ENCODE measurements at places on chromosomes 16 and 17.

- no peak for DNase-seq
Measured at GRCh38 chr16:88610080-88610479, 28.3 kb upstream of the IL17C start.

GRCh38 chr16:61684541-61684940 is 351.7 kb downstream of the CDH8 start:
- DNase-seq: no peak

DNA sequence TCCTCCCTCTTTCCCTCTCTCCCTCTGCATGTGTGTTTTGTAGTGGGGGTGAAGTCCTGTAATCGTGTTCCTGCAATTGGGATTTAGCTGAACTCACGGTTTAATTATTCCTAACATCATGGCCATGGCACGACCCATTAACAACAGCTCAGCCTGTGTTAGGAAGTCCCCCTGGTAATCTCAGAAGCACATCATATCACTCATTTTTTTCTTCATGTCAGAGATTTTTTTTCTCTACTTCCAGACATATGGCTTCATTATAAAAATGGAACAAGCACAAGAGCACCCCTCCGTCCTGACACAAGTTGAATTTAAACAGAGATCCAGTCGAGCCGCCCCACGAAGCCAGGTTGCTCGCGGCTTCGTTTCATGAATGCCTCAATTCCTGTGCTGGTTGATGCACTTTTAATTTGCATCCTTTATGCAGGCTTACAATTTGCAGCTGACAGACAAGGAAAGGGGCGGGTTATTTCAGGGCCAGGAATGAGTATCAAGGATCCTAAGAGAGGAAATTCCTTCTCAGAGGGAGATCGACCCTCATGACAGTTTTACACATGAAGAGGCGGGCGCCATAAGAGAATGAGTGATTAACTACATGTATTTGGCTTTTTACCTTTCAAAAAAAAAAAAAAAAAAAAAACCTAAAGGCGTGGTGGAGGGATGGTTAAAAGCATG is 192.9 kb downstream of the MAF start:
- DNase-seq: no peak

- no peak for DNase-seq
Measured at GRCh38 chr16:85733155-85733838, 17.6 kb downstream of the C16orf74 start.

GRCh38 chr17:56867948-56868376 is 34.0 kb downstream of the DGKE start:
- no peak for DNase-seq

DNA sequence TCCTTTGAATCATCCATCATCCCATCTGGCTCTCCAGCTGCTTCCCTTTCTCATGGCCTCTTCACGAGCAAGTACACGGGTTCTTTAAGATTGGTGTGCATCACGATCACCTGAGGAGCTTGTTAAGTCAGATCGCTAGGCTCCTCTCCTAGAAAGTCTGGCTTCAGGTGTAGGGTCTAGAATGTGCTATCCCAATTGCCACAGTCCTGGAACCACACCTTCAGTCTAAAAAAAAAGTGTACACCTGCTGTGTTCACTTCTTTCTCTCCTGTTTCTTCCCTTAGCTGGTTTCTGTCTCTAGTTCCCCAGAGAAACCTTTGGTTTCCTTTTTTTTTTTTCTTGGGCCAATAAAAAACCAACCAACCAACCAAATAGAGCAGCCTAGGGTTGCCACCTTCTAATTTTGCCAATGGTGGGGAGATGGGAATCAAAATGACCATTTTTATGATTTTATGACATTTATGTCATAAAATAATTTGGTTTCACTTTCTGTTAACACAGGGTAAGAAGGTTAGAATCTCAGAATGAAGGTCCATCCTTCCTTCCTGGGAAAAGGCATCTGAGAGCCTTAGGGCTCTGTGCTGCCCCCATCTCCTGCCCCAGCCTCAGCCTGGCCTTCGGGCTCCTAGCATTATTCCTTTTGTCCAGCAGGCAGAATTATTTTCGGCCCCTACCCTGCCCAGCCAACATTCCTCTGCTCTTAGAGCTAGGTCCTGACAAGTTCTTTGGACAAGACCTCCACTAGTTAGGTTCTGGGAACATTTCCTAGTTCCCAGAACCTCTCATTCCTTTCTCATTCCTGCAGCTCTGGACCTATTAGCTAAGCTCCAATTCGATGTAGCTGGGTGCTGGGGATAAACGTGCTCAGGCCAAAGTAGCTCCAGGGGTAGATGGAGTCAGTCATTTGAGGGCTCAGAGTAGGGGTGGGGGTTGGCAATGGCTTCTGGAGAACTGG is 1.9 kb upstream of the GGT6 start:
- no peak for DNase-seq

DNA sequence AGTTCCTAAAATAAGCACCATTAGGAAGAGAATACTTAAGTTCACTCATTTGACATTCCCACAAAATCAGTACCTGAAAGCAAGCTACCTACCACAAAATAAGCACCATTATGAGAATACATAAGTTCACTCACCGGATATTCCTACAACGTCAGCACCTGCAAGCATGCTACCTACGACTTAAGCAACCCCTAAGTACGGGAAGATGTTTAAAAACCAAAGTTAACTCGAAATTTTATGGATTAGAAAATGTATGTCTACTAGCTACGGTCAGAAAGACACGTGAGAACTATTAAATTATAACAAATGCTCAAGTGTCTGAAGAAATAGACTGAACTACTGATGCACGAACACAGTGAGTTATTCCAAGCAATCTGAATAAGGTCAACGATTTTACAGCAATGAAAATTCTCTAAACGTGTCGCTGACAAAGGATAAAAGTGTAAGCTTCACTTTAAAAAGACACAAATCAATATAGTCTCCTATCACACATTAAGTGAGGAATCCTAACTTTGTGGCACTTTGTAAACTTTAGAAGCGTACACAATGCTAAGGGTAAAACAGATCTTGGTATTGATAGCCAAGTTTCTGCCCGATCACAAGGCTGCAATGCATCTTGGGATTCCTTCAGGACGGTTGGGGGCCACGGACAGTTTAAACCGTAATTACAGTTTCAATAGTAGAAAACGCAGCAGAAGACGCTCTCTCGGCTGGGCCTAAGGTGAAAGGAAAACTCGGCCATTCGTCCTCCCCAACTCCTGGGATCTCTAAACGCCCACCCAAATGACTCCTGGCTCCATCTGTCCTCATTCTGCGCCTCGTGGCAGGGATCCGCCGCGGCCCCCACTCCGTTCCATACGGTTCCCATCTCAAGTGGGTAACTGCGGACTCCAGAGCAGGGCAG is 1.3 kb downstream of the GSPT1 start:
- peak; percentile 40 for DNase-seq

- no peak for DNase-seq
Measured at GRCh38 chr16:87229230-87230188, 87.7 kb downstream of the C16orf95 start.

- peak; percentile 44 for DNase-seq
Measured at GRCh38 chr17:59165933-59166342, 10.4 kb downstream of the PRR11 start.

DNA sequence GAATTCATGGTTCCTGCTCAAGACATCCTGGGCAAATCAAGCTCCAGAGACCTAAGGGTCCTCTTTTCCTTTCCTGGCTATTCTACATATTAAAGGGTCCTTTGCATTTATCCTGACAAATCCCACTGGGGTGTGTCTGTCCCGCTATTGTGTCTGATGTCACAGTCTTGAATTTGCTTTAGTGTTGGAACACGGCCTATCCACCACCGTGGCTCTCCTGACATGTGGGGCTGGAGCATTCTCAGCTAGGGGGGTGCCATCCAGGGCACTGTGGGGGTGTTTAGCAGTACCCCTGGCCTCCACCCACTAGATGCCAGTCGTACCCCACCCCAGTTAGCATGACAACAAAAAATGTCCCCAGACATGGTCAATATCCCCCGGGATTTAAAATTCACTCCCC is 92.9 kb downstream of the IRF8 start:
- no peak for DNase-seq

DNA sequence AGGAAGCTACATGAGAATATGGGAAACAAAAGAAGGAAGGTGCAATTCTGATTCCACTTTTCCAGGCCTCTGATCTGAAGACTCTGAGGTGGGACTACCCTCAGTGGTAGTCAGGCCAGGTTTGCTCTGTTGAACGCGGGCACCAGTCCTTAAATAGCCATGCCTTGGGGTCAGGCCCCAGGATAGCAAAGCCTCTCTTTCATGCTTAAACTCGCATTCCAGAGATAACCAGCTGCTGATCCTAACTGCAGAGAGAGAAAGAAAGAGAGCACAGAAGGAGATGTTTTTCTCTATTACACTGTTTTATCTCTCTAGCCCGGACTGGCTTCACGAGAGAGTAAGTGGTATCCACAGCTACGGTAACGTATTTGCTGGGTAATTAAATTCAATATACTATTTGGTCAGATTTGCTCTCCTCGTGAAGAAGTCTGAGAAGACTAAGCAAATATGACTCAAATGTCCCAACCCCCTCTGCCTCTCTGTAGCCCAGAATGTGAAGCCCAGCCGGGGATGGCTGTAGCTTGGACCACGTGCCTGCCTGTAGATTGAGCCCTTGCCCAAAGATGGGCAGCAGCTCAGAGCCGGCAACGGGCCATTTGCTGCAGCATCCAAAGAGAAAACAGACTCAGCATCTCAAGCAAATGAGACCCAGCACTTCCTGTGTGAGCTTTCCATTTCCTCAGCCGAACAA is 122.2 kb downstream of the SMG6 start:
- DNase-seq: no peak

DNA sequence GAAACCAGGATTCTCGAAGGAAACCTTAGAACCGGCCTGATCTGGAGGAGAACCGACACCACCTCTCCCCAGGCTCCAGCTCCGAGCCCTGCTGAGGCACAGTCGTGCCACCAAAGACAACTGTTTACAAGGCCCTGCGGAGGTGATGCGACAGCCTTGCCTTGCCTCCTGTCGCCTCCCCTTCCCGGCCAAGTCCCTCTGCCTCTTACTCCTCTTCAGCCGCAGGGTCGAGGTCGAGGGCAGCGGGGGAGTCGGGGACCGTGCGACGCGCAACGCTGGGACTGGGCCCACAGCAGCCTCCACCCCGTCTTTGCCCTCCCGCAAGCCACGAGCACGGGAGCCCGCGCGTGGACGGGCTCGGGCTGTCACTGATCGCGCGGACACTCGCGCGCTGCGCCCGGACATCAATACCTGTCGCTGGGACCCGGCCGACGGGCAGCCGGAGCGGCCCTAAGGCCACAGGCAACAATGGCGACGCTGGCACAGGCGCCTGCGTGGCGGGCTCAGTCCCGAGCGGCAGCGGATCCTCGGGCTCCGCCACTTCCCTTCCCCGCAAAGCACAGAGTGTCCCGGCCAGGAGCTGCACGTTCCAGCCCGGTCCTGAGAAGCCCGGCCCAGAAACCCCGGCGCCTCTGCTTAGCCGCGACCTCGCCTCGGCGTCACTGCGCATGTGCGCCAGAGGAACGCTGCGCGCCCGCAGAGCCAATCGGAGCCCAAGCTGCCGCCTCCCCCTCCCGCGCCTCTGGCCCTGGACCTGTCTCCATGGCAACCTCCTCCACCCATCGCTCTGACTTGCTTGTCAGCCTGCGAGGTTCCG is at the start of gene ZNF287:
Gene ZNF287, minus strand, starts transcription at position 664 of the 817 bp plus-strand sequence. CDS start 1,473 bp downstream, outside the sequence.
- peak; percentile 90 for DNase-seq

GRCh38 chr17:17935321-17936271 is 36.6 kb downstream of the TOM1L2 start:
- no peak for DNase-seq

DNA sequence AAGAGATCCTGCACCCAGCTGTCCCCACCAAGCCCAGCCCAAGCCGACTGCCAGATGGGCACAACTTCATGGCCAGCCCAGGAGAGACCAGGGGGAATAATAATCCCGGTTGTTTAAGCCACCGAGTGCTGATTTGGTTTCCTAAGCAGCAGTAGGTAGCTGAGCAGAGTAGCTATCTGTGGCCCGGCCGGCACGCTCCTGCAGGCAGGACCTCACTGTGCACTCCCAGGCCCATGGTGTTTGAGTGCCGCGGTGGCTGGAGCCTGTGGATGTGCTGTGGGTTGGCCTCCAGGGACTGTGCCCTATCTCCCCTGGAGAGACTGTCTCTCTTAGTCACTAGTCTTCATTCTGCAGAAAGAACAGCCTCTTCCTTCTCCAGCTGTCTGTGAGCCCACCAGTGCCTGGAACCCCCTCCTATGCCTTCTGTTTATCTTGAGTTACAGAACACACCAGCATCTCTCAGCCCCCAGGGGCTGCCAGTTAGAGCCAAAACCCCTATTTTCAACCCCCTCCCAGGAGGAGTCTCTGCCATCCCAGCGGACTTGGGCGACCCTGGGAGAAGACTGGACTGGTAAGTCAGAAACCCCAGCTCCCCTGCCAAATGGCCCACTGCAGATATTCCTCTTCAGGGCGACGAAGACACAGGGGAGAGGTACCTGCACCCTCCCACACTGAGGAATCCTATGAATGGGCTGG is 152.0 kb downstream of the SDK2 start:
- no peak for DNase-seq

GRCh38 chr17:57001541-57001940 is 23.6 kb downstream of the SCPEP1 start:
- peak; percentile 24 for DNase-seq

- DNase-seq: no peak
Measured at GRCh38 chr17:27575096-27575911, 55.7 kb upstream of the LGALS9 start.

- DNase-seq: no peak
Measured at GRCh38 chr17:17635126-17635525, 43.6 kb upstream of the PEMT start.

DNA sequence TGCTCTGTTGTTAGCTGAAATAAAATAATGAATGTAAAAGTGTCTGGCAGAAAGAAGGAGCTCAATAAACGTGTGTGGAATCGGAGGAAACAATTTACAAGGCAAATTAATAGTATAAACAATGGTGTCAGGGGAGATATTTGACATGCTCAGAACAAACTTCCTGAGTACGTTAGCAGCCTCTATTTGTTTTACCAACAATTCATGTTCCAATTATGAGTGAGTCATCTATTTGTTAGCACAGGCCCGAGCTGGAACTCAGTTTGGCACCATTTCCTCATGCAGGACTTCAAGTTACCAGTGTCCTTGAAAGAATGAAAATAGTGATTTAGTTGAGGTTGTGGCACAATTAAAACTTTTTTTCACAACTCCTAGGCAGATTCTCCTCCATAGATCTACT is 9.1 kb downstream of the ASIC2 start:
- DNase-seq: peak; percentile 48

DNA sequence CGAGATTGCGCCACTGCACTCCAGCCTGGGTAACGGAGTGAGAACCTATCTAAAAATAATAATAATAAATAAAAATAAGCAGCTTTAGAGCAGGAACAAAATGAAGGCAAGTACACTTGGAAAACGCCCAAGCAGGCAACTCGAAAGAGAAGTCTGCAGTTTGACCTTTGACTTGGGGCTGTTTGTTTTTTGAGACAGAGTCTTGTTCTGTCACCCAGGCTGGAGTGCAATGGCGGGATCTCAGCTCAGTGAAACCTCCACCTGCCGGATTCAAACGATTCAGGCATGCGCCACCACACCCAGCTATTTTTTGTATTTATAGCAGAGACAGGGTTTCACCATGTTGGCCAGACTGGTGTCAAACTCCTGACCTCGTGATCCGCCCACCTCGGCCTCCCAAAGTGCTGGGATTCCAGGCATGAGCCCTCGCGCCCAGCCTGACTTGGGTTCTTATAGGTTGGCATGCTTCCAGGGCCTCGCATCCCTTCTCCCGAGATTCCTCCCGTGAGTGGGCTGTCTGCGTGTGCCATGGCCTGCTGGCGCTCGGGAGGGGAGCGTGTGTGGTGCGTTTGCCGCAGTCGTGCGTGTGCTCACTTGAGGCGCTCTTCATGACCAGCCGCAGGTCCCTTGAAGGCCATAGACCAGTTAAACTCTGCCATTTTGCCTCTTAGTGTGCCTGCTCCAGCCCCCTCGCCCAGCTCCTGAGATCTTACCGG is 18.4 kb upstream of the UBE2I start:
- peak; percentile 83 for DNase-seq

GRCh38 chr17:77724876-77725615 is 233.5 kb upstream of the TNRC6C start:
- no peak for DNase-seq

- DNase-seq: no peak
Measured at GRCh38 chr16:48892893-48893292, 282.9 kb upstream of the N4BP1 start.

All from DMS53 (cell line).